Renal cortical epithelial cell (primary cell): ENCODE measurements at places on chromosomes 2 and 18. TPM values are rescaled to one million over a fixed set of nuclear protein-coding genes. Genes with fewer than 3 reads are reported as not detected.

Gene CENPA
- total RNA-seq = 0.50 and 5.6 TPM in 2 replicates

Gene DTNA
- 10.4 and 21.1 TPM in 2 replicates for total RNA-seq

Gene DAW1
- 1.5 and 14.1 TPM in 2 replicates for total RNA-seq

Gene GPR39
- total RNA-seq = 9.2 and 26.0 TPM in 2 replicates

Gene C2orf78
- not detected in 2 replicates for total RNA-seq
